Urinary bladder (tissue), 4 donors: ENCODE measurements at places on chromosomes 1 and 21. TPM values are rescaled to one million over a fixed set of nuclear protein-coding genes. Genes with fewer than 3 reads are reported as not detected.

DNA sequence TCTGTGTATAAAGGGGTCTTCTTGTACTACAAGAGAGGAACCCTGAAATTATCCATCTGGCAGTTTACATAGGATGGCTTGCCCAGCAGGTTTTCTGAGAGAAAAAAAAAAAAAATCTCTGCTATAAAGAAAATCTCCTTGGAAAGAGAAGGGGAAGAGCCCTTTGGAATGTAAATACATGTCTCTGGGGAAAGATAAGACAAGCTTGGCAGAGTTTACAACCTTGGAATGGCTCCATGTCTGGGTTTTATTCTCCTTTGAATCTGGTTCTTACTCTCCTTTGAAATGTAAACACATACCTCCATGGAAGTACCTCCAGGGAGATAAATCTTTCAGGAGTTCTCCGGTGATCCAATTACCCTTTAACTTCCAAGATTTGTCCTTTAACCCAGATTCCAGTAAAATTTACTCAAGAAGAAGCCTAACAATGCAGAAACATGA lies 45.1 kb upstream of the DNAH14 start:
- peak; percentile 62 for DNase-seq

DNA sequence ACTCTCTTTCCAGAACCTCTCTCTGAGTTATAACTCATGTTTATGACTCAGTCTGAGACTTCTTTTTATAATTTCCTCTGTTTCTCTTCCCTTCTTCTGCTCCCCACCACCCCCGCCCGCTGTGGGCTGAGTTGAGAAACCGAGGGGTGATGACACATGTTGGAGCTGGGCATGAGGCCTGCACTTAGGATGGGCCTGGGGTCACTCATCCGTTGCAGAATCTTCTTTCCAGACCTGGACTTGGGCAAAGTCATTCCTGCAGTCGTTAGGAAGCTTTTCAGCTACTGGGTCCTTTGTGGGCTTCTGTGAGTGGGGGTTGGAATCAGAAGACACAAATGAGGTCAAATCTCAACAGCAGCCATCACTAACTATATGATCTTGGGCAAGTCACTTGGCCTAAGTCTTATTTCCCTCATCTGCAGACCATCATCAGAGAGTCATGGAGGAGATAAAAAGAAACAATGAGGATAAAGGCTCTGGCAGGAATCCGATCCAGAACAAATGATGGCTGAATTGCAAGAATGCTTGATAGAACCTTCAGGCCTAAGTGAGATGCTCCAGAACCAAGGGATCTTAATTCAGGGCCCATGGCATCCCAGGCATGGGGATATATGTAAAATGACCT lies 53.4 kb downstream of the RPS6KA1 start:
- no peak for DNase-seq

DNA sequence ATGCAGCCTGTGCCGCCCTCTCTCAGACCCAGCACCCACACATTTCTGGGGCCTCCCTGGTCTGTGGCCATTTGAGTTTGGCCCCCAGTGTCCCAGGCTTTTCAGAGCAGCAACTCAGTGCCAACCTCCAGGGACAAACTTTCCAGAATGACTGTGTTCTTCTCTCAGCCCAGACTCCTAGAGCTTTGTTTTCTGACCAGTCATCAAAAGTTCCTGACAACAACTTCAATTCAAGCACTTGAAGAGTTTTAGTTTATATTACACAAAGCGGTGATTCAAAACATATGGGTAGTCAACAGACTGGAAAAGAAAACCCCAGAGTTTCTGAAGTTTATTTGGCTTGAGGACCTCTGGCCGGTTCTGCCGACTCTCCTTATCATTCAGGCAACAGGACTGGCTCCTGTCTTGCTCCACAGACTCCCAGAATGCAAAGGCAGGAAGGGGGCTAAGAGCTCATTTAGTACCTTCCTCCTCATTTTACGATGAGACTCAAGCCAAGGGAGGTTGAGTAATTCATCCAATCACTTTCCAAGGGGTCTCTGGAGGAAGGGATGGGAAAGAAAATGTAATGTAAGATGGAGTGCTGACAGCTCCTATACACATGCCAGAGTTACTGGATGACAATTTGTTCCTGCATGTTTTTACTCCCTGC lies 27.0 kb upstream of the TIAM1 start:
- DNase-seq = peak; percentile 72

DNA sequence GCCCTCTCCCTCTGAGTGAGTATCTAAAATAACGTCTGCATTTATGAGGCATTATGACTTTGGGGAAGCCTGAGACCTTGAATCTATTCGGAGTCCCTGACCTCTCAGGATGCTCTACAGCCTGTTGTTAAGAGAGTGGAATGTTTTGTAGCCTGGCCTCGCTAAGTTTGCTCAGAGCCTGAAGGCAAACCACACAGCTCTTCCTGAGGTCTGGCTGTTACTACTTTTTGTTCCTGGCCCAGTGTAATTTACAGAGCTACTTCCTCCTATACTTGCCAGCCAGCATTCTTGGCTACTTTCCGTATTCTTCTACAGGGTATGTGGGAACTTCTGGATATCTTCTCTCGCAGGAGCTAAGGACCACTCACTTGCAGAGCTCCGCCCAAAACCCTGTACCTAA lies 3.6 kb upstream of the ZMYM4 start:
- no peak for DNase-seq

SLC2A5 gene
- polyA plus RNA-seq = 1.8 TPM
